ENCODE measurements at places on chromosomes 3 and 15. TPM values are rescaled to one million over a fixed set of nuclear protein-coding genes. Genes with fewer than 3 reads are reported as not detected.

DNA sequence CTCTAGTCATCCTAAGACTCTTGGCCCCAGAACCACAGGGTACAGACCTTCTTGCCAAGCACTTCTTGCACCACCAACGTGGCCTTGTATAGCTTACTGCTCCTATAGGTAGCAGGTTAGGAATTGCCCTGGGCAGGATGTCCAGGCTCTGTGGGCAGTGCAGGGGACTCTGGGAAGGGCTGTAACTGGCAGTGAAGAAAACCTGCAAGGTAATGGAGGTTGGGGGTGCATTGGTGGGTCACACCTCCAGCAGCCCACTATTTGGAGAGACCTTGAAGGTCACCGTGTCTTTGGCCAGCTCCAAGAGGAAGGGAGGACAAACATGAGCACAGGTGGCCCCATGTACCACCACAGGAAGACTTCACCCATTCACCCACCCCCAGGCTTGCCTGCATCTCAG, 21.3 kb upstream of the XYLB start:
- DNase-seq: no peak

- no peak for DNase-seq
Observed at GRCh38 chr15:40306371-40306770, 1.4 kb downstream of the PLCB2 start.

DNA sequence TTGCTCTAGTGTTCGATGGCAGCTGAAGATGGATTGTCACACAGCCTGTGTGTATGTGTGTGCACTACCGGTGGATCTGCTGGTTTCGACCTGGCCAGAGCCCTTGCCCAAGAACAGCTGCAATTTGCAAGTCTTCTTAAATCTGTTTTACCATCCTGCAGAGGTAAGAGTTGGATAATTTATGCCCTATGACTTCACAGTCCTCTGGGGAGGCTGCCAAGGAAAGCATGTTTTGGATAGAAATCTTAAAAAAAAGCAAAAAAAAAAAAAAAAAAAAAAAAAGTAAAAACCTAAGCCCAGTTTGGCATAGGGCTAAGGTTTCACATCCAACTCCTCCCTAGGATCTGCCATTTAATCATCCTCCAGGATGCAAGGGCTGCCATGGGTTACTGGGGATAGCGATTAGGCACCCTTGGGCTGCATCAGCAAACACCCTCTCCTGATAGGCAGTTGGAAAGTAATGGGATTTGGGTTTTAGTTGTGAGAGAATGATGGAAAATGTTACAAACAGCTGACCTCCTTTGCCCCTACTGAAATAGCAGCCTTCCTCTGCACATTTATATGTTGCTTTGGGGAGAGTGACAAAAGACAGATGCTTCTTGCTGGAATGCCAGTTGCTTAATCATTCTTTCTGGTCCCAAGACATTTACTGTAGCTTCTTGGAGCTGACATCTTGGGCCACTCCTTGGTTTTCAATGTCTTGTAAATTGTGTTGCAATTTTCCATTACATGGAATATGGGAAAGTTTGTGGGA, 35.4 kb downstream of the CD200R1L start:
- peak; percentile 100 for DNase-seq

GRCh38 chr3:70806556-70806955, 494.1 kb upstream of the MDFIC2 start:
- no peak for DNase-seq

DNA sequence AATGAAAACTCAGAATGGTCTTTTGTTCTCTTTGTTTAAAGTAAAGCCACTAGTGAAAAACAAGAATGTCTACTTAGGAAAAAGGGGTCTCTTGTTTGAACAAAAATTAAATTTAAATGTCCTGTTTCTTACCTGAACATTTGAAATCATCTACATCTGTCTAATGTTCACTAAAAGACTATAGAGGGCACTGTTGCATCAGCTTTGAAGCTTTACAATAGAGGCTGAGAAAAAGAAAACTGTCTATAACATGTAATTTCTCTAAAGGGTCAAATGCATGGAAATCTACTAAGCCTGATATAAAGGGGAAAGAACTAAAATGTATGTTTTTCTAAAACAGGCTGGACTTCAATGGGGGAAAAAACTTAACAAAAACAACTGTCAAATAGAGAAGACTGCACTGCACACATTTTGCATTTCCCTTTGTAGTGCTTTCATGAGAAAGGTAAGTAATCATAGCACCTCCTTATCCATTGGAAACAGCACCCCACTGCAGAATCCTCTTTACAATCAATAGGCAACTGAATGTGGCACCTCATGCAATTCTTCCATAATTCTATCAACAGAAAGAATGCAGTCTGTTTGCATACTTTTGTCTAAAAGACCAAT, 26.3 kb downstream of the DPH6 start:
- peak; percentile 73 for DNase-seq

GRCh38 chr3:15360788-15361493, 28.6 kb upstream of the SH3BP5 start:
- DNase-seq: peak; percentile 46

GRCh38 chr3:23865595-23866396, 51.0 kb downstream of the NKIRAS1 start:
- DNase-seq: peak; percentile 81

DNA sequence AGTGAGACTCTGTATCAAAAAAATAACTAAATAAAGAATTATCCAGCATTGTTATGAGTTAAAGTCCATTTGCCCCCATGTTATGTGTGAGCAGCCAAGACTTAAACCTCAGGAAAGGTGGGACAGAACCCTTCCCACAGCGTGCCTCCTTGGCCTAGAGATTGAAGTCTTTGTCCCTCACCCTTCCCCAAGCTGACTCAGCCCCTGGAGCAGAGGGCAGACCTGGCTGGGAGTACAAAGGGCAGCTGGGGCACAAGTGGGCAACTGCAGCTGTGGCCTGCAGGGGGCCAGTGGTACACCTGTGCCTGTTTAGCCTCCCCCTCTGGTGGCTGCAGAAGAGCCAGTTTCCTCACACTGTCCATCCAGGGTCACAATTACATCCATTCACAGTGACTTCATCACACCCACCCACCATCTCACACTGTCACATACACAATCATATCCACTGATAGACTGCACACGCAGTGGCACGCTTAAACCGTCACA, 940 bp upstream of the ACY1 start:
- no peak for DNase-seq

- no peak for DNase-seq
Observed at GRCh38 chr15:73682600-73683090, 1.5 kb upstream of the CD276 start.

DNA sequence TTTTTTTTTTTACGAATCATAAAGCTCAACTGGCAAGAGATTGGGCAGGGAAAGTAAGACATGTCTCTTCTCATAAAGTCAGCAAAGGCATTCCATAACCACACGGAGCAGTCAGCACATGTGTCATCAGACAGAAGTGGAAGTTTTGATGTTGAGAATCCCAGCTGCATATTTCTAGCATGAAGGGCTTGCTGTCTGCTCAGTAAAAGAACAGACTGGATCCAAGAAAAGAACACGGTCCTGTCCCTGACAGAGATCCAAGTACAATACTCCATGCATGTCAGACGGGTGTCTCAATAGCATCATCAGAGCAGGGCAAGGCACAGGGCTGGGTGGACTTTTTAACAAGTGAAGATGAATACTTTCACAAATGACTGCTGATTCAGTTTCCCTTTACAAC, 38.2 kb downstream of the ABI3BP start:
- peak; percentile 76 for DNase-seq

DNA sequence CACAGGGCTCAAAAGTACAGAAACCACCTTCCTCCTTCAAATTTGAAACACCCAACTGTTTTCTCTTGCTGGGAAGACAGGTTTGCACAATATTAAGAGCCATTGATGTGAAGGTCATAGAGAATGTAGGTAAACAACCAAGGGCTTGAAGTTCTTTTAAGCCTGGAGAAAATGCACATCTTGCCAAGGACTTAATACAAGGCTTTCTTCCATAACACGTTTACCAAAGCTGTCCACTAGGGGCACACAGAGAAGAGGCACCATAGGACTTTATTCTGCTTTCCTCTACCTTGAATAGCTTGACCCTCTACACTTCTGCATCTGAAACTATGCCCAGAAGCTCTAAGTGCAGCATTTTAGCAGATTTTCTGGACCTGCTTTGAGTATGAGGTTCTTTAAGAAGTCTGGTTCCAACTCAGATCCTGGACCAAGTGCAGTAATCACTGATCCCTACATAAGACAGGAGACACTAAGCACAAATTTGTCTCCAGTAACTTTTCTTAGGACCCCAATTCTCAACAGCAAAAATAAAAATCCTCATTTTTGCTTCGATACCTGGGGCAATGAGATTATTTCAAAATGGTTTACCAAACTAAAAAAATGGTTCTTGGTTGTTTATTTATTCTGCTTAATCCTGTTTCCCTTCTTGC, 138.0 kb downstream of the FBN1 start:
- peak; percentile 75 for DNase-seq

DNA sequence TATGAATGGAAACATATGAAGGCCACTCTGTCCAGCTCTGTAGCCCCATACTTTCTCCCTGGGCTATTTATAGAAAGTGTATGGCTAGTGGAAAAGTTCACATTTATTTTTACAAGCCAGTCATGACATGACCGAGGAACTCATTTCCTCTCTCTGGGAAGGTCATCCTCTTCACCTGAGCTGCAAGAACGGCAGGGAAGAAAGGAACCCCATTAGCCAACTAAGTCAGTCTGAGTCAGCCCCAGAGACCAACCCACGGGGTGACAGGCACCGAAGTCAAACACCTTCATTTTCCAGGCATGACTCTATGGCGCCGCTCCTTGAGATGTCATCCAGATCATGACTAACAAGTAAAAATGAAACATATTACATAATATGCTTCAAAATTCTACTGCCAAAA, 4.8 kb downstream of the PAQR9 start:
- DNase-seq: no peak

DNA sequence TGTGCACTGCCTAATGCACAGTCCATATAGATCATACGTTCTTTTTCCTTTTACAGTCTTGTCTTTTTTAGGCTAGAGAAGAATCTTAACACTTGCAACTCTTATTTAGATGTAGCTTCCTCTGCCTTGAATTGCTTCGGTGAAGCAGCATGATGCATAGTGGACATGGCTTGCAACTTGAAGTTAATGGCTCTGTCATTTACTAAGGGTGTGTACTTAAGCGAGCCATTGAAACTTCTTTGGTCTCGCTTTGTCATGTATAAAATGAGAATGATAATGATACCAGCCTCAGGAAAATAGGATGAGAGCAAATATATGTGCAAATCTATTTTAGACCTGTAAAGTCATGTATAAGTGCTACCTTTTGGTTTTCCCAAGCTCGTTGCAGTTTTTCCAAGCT, 147.4 kb downstream of the GHSR start:
- no peak for DNase-seq

SLC35A5 gene
- total RNA-seq: 56.6 TPM
